ENCODE measurements at places on chromosomes 16 and 17. TPM values are rescaled to one million over a fixed set of nuclear protein-coding genes. Genes with fewer than 3 reads are reported as not detected.
A peak's percentile ranks its signal among the peaks of the same experiment; 100 is the strongest.

Gene HSD11B2
- polyA plus RNA-seq, result 0.26 TPM

Gene MYH11
- 0.03 TPM for polyA plus RNA-seq

GRCh38 chr17:4001048-4001590, 36.9 kb upstream of the ATP2A3 start:
- no peak for DNase-seq

DNA sequence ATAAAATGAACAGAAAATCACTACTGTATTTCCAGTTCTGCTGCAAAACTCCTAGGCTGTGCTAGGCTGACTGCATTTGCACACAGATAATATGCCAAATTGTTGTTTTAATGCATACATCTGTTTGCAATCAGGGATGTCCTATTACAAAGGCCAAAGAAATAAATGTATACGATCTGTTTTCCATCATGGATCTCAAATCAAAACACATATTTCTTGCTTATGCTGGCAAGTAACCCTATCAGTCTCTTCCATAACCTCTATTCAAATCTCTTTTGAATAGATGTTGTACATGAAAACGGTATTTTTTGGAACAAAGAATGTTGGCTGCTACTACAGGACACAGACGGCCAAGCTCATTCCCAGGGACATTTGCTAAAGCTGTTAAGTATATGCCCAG, 56.6 kb downstream of the DUSP14 start:
- no peak for DNase-seq

Gene SHISA9
- polyA plus RNA-seq, result not detected

- DNase-seq, result no peak
These were observed 6.0 kb upstream of the GRIN2C start for GRCh38 chr17:74865504-74866197.

DNA sequence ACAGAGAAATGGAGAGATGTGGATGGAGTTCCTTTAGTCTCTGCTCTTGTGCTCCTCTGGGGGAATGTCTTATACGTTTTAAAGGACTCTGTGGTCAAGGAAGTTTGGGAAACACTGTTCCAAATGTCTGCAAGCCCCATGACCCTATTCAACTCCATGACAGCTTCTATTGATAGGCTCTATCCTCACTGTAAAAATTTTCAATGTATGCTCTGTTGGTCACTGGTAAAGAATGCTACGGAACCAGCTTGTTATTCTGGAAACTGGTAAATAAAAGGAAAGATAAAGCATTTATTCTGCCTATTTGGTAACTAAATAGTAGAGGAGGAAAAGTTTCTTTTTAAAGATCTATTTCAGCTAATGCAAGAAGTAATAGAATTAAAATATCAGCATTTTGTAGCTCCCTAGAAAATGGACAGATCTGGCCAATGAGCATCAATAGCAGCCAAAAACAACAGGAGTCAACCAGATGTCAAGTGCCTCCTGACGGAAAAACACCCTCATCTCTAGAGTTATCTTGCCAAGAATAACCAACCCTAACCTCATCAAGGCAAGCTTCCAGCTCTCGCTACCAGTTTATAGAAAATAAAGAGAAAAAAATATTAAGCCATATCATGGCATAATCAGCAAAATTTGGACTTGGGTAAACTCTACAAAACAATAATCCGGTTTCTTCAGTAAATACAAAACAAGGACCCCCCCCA, 16.1 kb downstream of the GDE1 start:
- DNase-seq, result peak; percentile 17

DNA sequence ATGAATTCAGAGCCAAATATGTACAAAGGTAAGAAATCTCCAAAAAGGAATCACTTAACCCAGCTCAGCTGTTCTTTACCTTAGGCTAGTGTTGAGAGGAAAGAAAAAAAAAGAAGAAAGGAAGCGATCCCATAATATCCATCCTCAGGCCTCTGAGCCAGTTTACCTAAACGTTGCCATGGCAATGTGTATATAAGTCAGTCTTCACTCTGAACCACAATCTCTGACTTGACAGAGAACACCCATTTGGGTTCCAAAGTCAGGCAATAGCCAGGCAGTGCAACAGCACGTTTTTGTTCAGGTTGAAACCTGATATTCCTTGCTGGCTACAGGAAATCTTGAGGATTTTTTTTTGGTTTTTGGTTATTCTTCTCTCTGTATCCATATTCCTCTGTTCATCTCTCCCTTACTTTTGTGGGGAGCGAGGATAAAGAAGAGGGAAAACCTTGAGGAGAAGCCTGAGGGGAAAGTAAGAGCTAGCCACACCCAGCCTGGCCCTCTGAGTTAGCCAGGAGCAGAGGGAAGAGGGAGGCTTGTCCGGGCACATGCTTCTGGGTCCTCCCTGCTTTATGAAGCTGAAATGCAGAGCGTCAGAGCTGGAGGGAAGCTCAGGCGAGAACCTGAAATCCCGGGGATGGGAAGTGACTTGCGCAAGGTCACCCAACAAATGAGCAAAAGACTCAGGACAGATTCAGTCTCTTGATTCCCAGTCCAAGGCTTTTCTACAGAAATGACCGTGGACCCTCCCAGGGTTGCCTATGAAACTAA, 152.7 kb downstream of the SOX9 start:
- peak; percentile 25 for DNase-seq

DNA sequence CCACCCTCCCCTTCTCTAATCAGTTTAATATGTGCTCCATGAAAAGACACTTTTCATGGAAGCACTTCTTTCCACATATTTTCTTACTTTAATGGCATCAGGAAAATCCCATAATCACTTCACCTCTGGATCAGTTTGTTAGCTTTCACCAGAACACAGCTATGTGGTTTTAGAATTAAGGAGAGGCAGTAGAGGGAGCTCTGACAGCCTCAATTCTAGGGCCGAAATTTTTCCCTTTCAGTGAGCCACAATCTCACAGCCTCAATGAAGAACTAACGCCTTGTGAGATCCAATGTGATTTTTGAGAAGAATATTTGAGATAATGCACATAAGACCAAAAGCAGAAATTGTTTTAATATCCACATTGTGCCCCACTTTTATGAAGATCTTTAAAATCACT, 1494.0 kb upstream of the CDH8 start:
- no peak for DNase-seq

GRCh38 chr16:17431012-17431411, 39.7 kb downstream of the XYLT1 start:
- DNase-seq, result peak; percentile 25

Gene PROCA1
- 1.7 TPM for polyA plus RNA-seq

Gene FOXF1
- 33.0 TPM for polyA plus RNA-seq

DNA sequence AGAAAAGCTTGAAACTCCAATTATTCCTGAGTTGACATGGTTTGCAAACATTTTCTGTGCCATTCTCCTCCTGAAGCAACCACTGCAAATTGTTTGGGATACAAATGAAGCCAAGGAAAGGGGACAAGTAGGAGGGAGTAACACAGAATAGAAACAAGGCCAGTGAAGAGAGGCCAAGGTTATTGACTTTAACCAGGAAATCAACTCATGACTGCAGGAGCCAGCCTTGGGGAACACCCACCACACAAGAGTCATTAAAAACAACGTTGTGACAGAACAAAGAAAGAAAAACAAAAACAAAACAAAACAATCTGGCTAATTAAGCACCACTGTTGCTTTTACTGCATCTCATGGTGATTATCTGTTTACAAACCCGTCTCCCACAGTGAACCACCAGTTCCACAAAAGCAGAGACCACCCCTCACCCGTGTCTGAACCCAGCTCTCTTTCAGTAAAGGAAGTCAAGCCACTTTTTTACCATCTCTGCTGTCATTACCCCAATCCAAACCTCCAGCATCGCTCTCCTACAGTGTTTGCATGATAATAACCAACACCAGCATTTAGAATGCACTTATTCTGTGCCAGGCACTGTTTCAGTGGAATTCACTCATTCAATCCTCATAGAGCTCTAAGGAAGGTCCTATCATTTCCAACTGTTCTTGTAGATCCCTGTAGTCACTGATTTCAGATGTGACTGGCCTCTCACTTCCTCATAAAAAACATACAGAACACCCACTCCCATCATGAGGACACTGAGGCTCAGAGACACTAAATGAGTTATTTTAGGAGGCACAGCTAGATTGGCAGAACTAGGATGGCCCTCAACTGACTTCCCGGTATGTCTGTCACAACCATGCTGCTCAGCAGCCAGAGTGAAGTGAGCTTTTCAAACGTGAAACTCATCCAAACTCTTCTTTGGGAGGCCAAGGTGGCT, 2.0 kb downstream of the ZDHHC1 start:
- no peak for DNase-seq

GRCh38 chr16:31452631-31453106, 6.6 kb upstream of the ARMC5 start:
- DNase-seq, result peak; percentile 94

Gene EMP2
- polyA plus RNA-seq, result 16.3 TPM

DNA sequence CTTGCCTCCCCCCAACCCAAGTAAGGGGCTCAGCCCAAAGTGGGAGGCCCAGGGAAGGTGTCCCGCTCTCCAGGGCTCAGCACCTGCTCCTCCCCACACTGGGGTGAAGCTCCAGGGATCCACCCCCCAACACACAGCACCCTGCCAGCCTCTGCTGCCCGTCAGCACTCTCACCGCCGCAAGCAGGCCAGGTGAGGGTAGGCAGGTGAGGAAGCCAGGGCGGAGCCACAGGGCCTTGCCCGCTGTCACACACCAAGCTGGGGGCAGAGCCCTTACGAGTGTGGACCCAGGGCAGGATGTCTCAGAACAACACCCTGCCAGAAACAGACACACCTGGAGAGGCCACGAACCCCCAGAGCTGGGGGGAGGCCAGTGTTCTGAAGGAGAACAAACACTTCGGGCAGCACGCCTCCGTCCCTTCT, 19.5 kb downstream of the PLLP start:
- DNase-seq, result no peak

GRCh38 chr17:65025297-65025696, 31.2 kb downstream of the GNA13 start:
- DNase-seq, result no peak

DNA sequence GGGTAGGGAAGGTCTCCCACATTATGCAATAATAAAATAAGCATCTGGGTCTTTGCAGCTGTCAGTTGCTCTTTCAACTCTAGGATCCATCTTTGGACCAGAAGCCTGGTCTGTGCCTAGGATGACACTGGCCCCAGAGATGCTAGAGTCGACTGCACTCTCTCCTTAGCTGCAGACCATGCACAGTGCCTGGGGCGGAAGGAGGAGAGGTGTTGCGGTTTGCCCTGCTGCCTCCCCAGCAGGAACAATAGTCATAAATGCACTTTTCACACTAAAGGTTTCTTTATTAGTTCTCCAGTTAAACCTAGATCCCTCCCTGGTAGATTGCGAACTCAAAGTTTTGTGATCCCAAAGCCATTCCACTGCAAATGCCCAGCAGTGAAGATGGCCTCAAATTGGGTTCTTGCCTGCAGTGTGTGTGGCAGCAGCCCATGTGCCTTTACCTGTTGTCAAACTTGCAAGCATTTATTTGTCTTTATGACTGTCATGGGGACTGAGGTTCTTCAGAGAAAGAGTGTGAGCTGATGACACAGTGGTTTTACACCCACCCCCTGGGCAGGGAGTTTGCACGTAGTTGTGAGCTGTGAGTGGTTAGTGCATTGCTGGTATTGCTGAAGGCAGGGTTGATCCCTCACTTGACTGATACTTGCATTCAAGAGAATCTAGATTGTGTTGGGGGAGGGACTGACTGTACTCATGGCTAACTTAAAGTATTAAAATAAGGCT, 10.3 kb downstream of the ATXN1L start:
- DNase-seq, result no peak

GRCh38 chr16:9836118-9836736, 346.0 kb downstream of the GRIN2A start:
- no peak for DNase-seq

Gene EVPLL
- not detected for polyA plus RNA-seq

Gene TNFAIP1
- 62.9 TPM for polyA plus RNA-seq

Gene DNASE1L2
- 1.5 TPM for polyA plus RNA-seq

- DNase-seq, result no peak
These were observed 230.8 kb downstream of the ABCC12 start for GRCh38 chr16:47924950-47925349.

- no peak for DNase-seq
These were observed 28.5 kb upstream of the SLC7A5 start for GRCh38 chr16:87897521-87898505.

Gene EVI2A
- 0.50 TPM for polyA plus RNA-seq

DNA sequence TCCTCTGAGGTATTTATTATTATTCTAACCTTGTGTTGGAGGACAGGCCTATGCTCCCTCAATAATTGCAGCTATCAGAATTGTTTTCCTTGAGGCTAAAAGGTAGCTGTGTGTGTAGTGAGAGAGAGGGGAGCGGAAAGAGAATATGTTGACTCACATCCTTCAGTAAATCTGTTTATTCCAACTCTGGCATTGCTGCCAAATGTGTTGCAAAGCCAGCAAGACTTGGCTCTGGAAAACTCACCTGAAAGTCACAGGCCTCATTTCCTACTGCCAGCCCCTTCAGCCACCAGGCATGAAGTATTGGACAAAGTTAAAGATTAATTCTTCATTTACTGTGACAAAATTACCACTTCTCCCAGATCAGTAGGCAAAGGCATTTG, 9.6 kb downstream of the CA10 start:
- DNase-seq, result no peak

DNA sequence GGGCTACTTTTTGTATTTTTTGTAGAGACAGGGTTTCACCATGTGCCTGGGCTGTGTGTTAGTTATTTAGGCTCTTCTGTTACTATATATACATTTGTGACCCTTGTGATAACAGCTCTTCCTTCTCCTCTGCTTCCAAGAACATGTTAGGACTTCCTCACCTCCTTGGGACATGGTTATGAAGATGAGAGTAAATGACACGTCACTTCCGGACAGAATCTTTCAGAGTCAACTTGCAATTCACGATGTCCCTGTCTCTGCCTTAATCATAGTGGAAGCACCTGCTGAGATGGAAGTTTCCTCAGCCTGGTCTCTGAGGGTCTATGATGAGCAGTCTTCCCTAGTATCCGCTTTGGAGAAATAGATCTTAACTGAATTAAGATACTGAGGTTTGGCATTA, 42.9 kb downstream of the CCDC42 start:
- no peak for DNase-seq

DNA sequence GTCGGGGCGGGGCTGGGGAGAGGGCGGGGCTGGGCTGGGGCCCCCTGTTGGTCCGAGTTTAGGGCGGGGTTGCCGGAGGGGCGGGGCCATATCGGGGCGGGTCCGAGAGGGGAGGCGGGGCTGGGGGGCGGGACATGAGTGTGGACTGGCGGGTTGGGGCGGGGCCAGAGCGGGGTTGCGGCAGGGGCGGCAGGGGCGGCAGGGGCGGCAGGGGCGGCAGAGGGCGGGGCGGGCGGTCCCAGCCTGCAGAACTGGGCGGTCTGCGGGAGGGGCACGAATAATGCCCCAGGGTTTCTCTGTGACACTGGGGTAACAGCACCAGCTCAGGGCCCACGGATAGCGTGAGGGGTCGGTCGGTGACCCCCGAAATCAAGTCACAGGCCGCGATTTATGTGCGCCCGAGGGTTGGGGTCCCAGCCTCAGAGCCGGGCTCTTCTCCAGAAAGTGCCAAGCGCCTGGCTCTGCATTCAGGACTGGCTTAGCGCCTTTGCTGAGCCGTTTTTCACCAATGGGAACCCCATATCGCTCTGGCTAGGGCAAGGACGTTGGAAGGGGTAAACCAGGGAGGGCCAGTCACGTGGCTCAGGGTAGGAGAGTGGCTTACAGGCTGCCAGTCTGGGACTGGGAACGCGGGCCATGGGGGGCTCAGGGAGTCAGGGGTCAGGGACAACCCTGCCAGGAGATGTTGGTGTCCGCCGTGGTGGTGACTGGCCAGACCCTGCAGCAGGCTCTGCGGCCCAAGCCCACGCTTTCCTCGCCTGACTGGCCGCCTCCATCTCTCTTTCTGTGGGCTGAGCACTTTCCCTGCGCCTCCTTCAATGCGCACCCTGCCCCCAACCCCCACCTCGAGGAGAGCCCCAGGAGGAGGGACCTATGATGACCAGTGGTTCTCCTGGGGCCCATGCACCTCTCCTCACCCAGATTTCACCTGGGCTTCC, 1.2 kb upstream of the METTL26 start:
- DNase-seq, result peak; percentile 81

Gene ITGAD
- not detected for polyA plus RNA-seq
